Fibroblast of mammary gland (primary cell): ENCODE measurements at places on chromosomes 3 and 15.

DNA sequence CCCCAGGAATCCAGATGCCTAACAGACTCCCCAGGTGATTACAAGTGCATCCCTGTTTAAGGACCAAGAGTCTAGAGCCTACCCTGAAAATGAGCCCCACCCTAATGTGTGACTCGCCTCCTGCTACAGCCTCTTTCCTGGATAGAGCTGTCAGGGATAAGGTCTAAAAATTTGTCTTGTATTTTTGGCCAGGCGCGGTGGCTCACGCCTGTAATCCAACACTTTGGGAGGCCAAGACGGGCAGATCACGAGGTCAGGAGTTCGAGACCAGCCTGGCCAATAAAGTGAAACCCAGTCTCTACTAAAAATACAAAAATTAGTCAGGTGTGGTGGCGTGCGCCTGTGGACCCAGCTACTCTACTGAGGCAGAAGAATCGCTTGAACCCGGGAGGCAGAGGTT is 11.2 kb downstream of the TMC3 start:
- DNase-seq = no peak

- no peak for DNase-seq
Observed at GRCh38 chr15:55942332-55942731, 51.1 kb downstream of the NEDD4 start.

- no peak for DNase-seq
Observed at GRCh38 chr15:98937413-98938104, 70.0 kb downstream of the PGPEP1L start.

DNA sequence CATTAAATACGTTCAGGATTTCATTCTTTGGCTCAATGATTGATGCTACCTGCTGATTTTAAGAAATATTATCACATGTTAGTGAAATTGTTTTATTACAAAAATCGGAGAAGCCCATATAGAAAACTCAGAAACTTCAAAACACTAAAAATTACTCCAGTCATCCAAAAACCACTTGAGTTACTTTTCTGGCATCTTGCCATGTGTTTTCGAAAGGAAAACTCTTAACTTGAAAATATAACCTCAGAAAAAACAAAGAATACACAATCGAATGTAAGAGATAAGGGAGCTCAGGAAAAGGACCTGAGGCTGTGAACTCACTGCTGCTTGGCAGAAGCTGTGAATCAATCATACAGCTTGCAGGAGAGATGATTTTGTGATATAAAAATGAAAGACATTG is 151.3 kb upstream of the SLITRK3 start:
- no peak for DNase-seq

GRCh38 chr15:73599934-73600333 is 33.3 kb downstream of the NPTN start:
- peak; percentile 40 for DNase-seq

- DNase-seq = no peak
Observed at GRCh38 chr3:117699058-117699457, 989.5 kb downstream of the TUSC7 start.

- peak; percentile 75 for DNase-seq
Observed at GRCh38 chr3:37765591-37766488, 95.8 kb upstream of the CTDSPL start.
